ENCODE measurements at places on chromosomes 13 and 19.
A peak's percentile ranks its signal among the peaks of the same experiment; 100 is the strongest.

- DNase-seq, result no peak
These were observed 41.0 kb downstream of the KL start for GRCh38 chr13:33057019-33057780.

DNA sequence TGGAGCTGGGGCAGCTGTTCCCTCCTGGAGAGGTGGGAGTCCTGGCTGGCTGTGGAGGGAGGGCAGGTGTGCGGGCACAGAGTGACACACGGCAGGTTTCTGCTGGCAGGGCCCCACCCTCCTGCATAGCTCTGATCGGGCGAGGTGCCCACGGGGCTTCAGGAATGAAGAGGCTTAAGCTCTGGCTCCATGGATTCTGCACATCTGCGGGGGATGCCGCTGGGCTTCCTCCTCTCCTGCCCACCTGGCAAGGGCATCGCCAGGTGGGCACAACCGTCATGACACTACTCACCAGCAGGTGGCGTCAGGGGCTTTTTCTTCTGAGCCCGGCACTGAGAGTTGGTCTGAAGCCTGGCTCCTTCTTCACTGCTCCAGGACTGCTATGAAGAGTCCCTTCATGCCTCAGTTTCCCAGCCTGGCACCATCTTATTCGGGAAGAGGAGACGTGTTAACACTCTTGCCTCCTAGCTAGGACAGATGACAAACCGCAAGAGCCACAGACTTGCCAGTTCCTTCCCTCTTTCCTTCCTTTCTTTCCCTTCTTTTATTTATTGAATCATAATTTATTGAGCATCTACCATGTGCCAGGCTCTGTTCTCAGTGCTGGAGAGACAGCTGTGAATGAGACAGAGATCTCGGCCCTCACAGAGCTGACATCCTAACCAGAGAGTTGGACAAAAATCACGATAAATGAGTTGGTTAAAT, 15.2 kb upstream of the PAK4 start:
- DNase-seq, result peak; percentile 71

DNA sequence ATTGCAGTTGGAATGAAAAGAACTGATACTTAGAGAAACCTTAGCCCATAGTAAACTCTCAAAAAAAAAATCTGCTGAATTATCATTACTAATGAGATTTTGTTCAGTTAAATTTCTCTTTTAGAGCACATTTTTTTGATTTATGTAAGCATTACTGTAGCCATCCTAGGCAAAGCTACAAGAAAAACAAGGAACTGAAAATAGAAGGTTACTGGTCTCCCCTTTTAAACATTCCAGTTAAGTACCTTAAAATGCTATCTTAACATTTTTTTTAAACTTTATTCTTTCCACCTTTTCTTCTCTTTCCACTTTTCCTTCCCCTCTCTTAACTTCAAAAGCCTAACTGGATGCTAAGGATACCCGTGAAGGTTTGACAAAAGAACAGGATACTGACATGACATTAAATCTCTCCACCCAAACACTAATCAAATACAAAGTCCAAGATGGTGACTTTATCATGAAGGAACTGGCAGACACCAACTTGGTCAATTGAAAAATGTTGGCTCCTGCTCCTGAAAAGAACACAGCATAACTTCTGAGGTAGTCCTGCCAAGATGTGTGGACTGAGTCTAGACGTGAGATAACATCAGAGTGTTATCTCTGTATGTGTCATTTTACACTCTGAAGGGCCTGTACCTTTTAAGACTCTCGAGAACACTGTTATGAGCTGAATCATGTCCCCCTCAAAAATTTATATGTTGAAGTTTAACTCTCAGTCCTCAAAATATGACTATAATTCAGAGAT, 29.5 kb upstream of the SACS start:
- DNase-seq, result no peak

DNA sequence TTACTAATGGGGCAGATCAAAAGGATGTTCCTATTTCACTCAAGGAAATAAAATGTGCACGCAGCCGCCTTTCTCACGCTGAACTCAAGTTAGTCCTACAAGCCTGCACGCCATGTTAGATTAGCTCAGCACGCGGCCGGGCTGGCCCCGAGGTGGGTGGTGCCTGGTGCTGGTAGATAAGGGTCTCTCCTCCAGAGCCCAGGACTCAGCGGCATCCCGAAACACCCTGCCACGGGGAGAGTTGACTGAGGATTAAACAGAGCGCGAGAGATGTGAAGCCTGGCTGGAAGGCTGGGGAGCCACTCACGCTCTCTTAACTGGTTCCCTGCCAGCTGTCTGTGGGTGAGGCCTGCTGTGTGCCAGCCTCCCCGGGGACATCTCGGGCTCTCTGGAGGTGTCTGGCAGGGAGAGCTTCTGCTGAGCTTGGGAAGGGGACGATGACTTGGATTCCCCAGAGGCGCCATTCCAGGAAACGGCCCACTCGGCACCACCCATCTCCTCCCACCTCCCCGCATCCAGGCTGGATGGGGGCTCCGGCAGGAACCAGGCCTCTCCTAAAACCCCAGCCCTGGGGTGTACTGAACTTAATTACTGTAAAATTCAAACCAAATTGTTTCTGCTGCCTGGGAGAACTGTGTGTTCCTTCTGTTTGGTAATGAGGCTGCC, 122.2 kb downstream of the KDM4B start:
- DNase-seq, result no peak

DNA sequence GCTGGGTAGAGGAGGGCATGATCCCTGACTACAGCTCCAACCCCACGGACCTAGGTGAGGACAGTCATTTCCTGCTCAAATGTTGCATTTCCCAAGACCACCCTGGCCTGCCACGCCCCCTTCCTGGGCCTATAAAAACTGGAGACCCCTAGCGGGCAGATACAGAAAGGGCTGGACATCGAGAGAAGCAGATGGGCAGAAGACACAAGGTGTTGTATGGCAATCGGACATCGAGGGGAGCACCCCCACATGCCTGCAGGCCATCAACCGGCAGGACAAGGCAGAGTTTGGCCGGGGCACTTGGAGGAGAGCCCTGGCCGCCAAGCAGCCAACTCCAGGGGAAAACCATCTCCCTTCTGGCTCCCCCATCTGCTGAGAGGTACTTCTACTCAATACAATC, 746.4 kb downstream of the PCDH9 start:
- DNase-seq, result no peak

- DNase-seq, result no peak
These were observed 111.4 kb upstream of the SOX1 start for GRCh38 chr13:111955412-111956065.

GRCh38 chr19:10736916-10737551, 19.2 kb downstream of the DNM2 start:
- DNase-seq, result no peak

Data from activated CD4-positive, alpha-beta T cell treated with anti-CD3 and anti-CD28 coated beads for 24 hours (primary cell).